ENCODE measurements at places on chromosomes 12 and 14.

DNA sequence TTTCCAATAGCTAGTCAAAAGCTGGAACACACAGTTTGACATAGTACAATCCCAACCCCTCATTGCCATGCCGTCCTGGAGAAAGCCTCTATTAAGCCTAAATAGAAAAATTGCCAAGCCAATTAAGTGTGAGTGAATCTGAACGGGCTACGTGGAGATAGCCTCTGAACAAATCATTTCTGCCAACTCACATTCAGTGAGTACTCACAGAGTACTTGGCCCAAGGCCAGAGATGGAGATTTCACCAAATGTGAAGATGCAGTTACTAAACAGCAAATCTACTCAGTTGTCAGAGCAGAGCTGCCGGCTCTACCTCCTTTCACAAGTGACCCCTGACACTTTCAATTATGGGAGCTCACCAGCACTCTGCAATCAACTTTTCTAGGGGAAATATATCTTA is 350.0 kb downstream of the GALC start:
- DNase-seq, result no peak

DNA sequence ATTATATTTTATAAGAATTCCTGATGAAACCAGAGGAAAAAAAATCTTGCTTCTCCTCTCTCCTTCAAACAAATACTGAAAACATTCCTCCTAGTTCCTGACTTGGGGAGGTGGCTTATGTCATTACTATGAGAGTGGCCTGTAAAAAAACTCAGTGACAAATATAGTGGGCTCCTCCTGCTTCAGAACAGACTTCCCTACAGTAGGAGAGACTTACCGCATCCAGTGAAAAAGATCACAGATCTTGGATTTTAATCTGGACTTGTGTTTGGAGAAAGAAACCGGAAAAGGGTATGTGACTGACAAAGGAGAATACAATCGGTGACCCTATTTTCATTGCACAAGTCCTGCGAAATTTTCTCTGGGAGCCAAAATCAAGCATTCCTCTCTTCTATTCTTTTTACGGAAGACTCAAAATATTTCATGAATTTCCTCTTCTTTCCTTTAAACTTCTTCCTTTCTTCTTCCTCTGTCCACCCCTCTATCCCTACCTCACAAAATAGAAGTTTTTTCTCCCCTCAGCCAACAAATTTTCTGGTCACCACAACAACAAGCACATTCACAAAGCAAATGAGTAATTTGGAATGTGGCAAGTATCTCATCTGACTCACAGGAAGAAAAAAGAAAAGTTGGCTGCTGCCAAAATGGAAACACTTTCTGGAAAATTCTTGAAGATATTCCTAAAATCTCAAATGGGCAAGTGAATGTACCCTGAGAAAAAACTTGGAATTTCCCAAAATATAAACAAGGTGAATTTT is 185.1 kb upstream of the CDKN3 start:
- DNase-seq, result peak; percentile 20

- no peak for DNase-seq
These were observed 145.3 kb downstream of the TTLL5 start for GRCh38 chr14:75806352-75806832.

DNA sequence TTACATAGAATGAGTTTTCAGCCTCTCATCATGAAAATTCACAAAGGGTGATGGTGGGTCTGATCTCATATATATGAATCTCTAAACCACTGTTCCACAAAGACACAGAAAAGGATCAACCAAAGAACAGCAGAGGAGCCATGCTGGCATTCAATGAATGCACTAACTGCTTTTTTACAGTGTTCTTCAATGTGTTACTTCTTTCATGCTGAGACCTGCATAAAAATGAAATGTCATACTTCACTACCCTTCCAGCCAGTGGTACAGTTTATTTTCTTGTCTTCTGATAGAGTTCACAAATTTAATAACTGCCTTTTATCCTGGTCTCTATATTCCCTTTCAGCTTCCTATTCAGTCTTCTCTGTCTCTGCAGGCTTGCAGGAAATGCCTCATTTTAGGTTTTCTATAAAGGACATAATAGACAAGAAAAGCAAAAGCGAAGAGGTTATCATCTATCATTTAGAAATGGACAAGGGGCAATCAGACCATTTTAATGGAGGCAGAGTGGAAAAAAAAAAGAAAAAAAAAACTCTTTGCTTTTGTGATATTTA is 836.7 kb upstream of the FOXG1 start:
- no peak for DNase-seq

DNA sequence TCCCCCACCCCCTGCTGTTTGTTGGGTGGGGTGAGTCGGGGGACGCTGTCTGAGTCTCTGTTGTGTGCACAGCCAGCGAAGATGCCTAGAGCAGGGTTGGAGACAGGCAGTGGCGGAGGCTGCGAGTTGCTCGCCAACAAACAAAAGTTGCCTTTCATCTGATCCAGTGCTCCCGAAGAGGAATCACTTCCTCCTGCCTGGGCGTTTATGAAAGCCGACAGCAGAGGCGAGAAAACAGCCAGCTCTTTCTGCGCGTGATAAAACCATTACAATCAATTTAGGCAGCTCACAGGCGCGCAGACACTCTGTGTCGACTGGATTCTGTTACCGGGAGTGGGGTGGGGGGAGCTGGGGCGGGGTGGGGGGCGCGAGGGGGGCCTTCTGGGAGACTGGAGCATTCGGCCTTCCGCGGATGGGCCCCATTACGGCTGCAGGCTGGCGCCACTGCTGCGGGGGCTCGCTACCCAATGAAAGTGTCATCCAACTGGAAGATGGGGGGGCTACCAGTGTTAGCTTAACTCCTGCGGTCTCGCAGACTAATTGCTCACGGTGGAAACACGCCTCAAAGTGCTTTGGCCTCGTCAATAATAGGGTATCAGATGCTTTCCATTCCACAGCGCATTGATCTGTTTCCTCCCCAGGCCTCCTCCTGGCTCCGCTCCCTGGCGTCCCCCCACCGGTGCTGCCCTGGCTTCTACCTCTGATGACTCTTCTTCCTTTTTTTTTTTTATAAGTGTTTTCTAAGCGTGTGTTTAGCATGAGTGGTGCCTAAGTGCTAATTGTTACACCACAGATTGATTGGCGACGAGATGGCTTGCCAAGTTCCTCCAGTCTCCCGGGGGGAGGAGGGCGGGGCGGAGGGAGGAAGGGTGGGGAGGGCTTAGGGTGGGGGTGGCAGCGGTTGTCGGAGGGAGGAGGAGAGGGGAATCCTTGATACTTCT is 678.4 kb downstream of the MED13L start:
- no peak for DNase-seq

- peak; percentile 75 for DNase-seq
These were observed at the start of gene KRT7 for GRCh38 chr12:52232674-52233461. Gene KRT7, plus strand, starts transcription at chr12:52233243. Its CDS starts 54 bp downstream, at chr12:52233297.

- peak; percentile 66 for DNase-seq
These were observed 7.2 kb upstream of the SDR9C7 start for GRCh38 chr12:56941299-56942017.

GRCh38 chr12:119666900-119667576 is 895 bp upstream of the PRKAB1 start:
- DNase-seq, result no peak

DNA sequence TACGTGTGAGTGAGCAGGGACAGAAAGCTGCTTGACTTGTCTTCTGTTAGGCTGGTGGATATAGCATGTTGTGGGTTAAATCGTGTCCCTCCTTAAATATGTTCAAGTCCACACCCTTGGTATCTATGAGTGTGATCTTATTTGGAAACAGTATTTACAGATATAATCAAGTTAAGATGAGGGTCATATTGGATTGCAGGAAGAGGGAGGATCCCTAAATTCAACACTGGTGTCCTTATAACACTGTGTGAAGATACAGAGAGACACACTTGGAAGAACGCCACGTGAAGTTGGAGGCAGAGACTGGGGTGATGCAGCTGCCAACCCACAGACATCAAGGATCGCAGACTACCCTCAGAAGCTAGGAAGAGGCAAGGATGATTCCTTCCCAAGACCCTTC is 275.2 kb upstream of the SSTR1 start:
- no peak for DNase-seq

DNA sequence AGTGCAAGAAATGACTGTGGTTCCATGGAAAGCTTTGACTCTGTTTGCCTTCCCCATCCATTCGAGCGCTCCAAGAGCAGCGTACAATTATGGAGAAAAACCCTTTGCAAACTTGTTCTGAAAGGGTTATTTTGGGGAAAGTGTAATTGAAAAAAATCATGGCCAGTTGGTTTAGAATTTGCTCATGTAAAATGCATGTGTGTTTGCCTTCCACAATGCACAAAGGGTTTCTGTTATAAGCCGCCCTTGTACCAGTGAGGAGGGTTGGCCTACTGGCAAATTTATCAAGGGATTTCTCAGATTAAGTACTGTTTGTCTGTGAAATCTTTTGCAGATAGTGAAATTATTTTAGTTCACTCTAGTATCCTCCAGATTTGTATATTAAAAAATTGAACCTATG is 62.7 kb upstream of the PELI2 start:
- no peak for DNase-seq

DNA sequence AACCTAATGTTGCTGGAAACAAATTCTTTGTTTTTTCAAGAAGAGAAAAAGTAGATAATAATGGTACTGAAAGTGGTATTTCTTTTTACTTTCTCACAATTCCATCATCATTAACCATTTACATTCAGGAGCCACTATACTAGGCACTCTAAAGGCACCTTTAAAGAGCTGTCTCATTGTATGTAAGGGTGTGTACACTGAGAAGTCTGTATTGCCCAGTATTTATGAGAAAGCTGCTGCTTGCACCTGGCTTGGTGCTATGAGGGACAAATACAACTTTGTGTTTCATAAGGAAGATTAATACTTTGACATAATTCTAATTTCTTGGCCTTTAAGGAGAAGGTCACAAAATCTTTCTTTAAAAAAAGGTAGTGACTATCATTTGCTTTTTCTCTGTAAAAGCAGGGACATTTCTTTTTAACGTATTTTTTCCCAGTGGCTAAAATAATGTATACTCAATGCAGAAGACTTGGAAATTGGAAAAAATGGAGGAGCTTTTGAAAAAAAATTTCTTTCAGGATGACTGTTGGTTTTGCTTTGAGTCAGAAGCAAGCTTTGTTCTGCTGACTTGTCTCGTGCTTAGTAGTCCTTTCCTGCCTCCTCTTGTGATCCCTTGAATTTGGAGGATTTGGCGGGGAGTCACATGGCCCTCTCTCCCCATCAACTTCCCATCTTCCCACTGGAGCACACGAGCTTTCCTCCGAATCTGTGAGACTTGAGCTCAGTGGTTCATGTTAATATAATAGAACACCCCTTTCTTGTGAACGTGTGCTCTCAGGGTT is 50.1 kb downstream of the RASSF3 start:
- no peak for DNase-seq

- no peak for DNase-seq
These were observed 53.6 kb upstream of the EIF5 start for GRCh38 chr14:103280278-103280928.

DNA sequence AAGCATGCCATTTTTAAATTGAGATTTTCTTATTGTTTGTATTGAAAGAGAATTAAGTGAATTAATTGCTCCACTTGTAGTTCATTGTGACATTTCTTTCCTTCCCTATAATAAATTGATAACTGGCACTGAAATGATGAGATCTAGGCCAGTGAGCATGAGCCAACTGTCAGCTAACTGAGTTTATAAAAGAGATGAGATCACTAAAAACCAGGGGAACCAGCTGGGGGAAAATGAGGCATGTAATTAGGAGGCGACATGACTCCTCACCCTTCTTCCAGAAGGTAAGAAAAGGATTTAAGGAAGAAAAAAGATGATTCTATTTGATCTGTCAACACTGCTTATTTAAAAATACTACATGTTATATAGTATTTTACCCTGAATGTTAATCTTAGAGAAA is 104.5 kb upstream of the DNM1L start:
- no peak for DNase-seq

DNA sequence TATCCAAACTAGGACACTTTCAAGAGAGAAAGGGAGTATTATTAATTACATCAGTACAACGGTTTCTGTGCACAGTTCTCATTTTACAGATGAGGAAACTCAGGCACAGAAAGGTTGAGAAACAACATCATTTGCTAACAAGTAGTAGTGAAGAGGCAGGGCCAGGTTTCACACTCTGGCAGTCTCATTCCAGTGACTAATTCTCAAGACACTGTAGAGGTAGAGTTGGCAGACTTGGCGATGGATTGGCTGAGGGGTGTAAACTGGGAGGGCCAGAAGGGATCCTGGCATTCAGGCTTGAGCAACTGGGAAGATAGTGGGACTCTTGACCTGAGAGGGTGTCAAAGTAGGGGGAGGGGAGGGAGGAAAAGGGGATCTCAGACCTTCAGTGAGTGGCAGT is 73.8 kb upstream of the BDKRB2 start:
- peak; percentile 76 for DNase-seq

DNA sequence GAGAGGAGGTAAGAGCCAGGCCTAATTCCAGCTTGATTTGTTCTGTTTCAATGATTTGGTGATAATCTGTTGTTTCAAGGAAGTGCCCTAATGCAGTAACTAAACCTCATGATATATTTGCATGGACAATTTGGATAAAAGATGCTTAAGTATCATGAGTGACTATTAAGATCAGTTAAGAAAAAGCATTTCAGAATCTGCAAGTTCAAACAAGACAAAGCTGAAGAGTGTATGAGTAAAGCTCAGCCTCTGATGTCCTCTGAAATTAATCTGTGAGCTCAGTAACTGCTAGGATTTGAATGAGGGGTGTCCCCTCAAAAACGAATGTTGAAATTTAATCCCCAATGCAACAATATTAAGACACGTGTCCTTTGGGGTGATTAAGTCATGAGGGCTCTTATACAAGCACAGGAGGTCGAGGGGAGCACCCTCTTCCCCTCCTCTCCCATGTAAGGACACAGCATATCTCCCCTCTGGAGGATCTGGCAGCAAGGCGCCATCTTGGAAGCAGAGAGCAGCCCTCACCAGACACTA is 949.2 kb downstream of the GALC start:
- DNase-seq, result no peak

- no peak for DNase-seq
These were observed 66.0 kb upstream of the GTF2A1 start for GRCh38 chr14:81286574-81287370.

DNA sequence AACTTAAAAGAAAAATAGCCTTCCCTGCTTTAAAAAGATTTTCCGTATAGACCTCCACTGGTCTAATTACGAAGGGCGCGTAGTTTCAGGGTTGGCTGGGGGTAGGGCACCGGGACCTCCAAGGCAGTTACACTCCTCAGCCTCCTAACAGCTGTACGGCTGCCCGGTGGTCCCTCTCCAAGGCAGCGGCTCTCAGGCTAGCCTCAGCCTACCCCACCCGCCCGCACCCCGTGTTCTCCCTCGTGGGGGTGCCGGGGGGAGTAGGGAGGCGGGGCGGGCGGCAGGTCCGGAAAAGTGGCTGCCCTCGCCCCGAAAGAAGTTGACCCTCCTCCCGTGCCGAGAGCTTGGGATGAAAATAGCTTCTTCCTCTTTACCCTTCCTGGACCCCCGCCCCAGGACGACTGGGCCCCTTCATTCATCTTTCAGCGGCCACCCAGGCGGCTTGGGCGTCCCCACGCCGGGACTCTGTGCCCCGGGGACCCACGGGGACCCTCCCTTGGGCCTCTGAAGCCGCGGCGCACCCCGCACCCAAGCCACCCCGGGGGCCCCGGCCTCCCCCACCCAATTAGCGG is 991 bp upstream of the RCOR1 start:
- DNase-seq, result peak; percentile 47

DNA sequence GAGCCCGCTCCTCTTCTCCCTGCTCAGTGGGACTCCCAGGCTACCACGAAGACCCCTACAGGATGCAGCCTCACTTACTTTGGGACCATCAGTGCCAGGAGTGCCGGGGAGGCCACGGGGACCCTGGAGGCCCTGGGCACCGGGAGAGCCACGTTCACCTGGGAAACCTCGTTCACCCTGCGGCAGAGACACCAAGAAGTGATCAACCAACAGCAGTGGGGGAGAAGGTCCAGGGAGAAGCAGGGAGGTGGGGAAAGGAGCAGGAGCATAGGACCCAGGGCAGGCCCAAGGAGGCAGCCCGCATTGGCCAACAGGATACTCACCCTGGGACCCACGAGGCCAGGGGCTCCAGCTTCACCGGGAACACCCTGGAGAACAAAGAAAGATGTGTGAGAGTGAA is 19.4 kb downstream of the TMEM106C start:
- DNase-seq, result no peak

Data from PC-9 (cell line).